ENCODE measurements at places on chromosomes 13 and 19.

GRCh38 chr13:40438999-40439797 lies 227.2 kb downstream of the FOXO1 start:
- DNase-seq, result no peak

DNA sequence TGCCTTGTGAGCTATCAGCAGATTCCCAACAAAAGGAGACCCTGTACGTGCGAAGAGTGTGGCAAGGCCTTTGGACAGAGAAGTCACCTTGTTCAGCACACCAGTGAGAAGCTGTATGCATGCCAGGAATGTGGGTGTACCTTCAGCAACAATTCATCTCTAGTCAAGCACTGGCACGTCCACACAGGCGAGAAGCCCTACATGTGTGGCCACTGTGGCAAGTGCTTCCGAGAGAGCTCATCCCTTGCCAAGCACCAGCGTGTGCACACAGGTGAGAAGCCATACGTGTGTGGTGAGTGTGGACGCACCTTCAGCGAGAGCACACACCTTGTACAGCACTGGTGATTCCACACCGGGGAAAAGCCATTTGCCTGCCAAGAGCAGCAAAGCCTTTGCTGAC lies 7.6 kb upstream of the ZSCAN22 start:
- DNase-seq, result no peak

- DNase-seq, result no peak
Observed at GRCh38 chr19:474126-475078, 13.6 kb upstream of the SHC2 start.

DNA sequence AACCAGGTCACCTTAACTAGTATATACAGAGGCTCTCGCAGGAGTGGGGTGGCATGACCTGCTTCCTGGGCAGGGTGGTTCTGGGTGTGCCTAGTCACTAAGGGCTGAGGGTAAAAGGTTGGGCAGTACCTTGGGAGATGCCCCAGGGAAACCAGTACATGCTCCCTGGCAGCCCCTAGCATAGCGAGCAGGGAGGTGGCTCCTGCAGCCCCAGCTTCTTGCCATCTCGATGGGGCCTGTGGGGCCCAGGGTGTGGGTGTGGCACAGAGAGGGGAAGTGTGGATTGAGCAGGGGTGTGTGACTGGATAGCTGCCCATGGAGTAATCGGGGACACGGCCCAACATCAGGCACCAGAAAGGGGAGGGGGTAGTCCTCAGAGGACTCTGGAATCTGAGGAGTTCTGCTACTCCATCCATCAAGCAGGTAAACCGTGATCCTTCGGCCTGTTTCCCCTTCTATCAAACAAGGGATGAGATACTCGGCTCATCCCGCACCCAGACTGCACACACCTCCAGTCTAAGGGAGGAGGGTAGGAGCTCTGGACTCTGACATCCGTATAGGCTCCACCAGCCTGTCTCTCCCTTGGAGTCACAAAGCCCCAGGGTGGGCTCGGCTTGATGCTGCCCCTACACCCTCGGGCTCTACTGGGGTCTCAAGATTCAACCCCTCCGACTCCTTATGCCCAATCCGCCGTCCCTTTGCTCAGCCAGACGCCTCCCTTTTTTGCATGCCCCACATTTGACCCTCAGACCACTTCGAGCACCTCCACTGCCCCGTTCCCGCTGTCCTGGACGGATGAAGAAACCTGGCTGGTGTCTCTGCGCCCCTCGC lies 1.1 kb downstream of the ZBTB45 start:
- no peak for DNase-seq

DNA sequence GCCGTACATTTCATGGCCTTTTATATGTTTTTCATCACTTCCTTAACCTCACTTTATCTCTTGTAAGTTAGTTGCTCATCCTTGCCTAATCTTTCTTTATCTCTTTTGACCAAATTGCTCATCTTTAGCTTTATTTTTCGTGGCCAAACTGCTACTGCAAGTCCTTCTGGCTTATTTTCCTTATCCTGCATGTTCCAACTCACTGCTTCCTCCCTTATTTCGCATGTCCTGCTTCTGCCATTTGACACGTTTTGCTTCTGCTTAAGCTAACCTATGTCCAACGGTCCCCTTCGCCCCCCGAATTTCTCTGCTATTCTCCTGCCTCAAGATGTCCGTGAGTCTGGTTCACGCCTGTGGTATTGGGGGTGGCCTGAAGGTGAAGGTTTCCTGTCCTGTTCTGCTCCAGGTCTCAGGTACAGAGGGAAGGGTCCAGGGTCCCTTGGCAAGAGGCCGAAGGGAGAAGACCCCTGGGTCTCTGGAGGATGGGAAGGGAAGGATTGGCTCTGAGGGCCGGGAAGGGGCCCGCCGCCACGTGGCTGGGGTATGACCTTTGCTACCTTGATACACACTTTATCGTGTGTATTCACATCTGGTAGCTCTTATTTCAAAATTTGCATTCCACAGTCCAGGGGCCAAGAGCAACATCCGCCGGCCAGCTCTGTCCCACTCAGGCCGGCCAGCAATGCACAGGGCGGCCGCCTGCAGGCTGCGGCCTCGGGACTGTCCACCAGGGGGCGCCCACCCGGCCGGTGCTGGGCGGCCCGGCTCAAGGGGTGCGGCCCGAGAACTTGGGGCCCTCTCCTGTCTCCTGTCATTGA lies 2.9 kb upstream of the C19orf85 start:
- no peak for DNase-seq

GRCh38 chr19:50794876-50795663 lies 4.9 kb downstream of the ACP4 start:
- DNase-seq, result no peak

- DNase-seq, result no peak
Observed at GRCh38 chr13:48891586-48891985, 84.1 kb upstream of the FNDC3A start.
